ENCODE measurements at places on chromosomes 6 and 20.

GRCh38 chr20:11128220-11128718 lies 454.5 kb upstream of the JAG1 start:
- no peak for DNase-seq

DNA sequence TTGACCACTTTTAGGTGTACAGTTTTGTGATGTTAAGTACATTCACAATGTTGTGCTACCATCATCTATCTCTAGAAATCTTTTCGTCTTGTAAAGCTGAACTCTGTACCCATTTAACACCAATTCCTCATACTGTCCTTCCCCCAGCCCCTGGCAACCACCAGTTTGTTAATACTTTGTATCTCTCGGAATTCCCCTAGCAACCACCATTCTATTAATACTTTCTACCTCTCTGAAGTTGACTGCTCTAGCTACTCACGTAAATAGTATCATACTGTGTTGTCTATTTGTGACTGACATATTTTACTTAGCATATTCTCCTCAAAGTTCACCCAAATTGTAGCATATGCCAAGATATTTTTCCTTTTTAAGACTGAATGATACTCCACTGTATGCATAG lies 82.3 kb upstream of the CLDN20 start:
- DNase-seq: no peak

- DNase-seq: no peak
Measured at GRCh38 chr6:18039481-18039880, 52.0 kb upstream of the KIF13A start.

DNA sequence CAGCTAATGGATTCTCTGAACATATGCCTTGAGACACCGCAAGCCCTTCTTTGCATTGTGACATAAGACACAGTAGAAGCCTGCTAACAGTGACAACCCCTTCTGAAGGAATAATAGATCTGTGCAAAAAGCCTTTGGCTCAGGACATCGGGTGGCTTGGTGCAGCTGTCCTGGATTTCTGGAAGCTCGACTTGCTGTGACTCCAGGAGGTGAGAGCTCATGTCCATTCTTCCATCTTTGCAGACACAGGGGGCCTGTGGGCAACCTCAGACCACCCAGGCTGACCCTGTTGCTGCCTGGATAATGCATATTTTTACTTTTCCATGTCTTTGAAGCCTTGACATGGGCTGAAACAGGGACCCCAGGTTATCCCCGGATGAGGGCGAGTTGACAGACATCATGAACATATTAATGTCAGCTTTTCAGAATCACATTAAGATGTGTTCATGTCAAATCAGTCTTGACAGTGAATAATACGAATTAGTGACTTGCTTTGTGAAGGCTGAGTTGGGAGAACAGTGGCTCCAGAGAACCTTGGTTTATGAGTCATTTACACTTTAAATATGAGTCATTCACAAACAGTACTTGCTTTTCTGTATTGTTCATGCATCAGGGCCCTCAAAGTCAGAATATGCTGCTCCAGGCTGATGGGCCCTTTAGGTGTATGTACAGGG lies 66.8 kb upstream of the IYD start:
- no peak for DNase-seq

DNA sequence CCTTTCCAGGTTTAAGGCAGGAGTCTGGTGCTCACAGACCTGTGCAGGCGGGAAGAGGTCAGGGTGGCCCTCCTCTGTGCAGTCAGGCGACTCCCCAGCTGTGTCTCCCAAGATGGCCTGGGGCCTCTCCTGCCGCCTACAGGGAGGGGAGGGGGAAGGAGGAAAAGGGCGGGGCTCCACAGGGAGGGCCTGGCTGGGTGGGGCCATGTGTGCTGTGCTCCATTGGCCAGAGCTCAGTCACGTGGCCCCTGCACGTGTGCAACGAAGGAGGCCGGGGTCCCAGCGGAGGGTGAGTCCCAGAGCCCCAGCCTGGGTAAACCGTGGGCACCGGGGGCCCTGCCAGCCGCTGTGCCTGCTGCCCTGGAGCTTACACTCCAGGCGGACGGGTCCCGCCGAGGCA lies 211.6 kb downstream of the ZDHHC14 start:
- no peak for DNase-seq

DNA sequence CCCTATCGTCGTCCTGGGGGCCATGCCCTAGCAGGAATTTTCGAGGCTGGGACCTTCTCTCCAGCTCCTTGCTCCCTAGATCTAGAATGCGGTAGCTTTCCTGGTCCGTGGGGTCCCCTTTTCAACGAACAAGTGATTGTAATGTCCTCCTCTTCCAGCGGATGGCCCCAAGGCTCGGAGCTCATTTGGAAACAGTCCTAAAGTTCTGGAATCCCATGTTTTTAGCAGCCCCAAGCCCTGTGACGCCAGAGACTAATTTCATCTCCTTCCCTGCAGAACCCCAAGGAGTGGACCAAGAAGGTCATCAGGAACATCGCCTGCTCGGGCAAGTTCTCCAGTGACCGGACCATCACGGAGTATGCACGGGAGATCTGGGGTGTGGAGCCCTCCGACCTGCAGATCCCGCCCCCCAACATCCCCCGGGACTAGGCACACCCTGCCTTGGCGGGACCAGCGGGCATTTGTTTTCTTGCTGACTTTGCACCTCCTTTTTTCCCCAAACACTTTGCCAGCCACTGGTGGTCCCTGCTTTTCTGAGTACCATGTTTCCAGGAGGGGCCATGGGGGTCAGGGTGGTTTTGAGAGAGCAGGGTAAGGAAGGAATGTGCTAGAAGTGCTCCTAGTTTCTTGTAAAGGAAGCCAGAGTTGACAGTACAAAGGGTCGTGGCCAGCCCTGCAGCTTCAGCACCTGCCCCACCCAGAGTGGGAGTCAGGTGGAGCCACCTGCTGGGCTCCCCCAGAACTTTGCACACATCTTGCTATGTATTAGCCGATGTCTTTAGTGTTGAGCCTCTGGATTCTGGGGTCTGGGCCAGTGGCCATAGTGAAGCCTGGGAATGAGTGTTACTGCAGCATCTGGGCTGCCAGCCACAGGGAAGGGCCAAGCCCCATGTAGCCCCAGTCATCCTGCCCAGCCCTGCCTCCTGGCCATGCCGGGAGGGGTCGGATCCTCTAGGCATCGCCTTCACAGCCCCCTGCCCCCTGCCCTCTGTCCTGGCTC lies 48.5 kb downstream of the PYGB start:
- DNase-seq: no peak

- no peak for DNase-seq
Measured at GRCh38 chr6:169806701-169807100, 55.3 kb downstream of the ERMARD start.

All from coronary artery (tissue), 2 donors.